Astrocyte of the cerebellum (primary cell): ENCODE measurements at places on chromosomes 11 and 22.
A peak's percentile ranks its signal among the peaks of the same experiment; 100 is the strongest.

GRCh38 chr11:95108159-95108611 lies 18.5 kb downstream of the ENDOD1 start:
- no peak for DNase-seq

DNA sequence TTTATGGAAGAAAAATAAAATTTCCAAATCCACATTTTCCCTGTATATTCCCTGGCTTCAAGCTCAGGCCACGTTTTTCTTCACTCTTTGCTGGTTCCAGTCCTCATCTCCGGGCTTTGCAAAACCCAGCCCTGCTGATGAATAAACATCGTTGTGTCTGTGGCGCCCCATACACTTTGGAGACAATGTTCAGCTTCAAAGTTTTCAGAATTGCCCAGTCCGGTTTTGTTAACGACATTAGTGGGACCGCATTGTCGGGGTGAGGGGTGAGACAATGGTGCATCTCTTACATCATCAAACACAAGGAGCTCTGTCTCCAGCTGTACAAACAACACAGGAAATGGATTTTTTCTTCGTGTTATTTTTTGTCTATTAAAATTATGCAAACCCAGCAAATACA lies 53.4 kb upstream of the HTATIP2 start:
- no peak for DNase-seq

GRCh38 chr22:21069375-21069774 lies 23.6 kb downstream of the LRRC74B start:
- DNase-seq, result no peak

DNA sequence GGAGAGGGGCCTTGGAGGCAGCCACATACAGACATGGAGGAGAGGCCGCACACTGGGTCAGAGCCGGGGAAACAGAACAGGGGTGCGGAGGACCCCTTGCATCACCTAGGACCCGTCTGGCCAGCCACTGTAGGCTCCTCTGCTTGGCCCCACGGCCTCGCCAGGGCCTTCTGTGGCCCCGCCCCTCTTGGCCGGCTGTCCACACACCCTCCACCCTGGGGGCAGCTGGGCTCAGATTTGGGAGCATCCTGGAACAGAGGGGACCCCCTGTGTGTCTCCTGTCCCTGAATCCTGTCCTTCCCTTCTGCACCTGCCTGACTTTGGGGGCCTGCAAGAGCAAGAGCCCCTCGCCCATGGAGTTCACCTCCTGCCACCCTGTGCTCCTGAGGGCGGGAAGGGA lies 7.9 kb upstream of the TH start:
- DNase-seq, result no peak

- DNase-seq, result no peak
Measured at GRCh38 chr22:31647066-31647465, 14.9 kb downstream of the PISD start.

DNA sequence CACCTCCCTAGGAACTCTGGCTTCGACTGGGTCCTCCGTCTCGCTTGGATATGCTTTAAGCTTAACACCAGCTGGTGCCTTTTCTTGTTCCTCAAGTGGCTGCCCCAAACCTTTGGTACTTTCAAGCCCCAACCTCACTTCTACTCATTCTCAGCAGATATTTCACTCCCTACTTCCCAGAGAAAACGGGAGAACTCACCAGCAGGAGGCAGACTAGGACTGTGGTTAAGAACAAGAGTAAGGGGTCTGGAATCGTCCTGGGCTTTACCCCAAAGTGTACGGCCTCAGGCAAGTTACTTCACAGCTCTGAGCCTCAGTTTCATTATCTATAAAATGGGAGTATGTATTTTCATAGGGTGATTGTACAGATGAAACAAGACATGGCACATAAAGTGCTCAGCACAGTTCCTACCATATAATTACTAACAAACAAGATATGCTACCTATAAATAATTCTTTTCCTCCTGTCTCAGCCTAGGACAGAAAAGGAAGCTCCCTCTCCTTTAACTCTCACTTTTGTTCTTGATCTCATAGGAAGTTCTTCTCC lies 37.8 kb downstream of the PAMR1 start:
- peak; percentile 57 for DNase-seq

- DNase-seq, result no peak
Measured at GRCh38 chr11:117750916-117751662, 45.9 kb downstream of the DSCAML1 start.

- DNase-seq, result no peak
Measured at GRCh38 chr11:1008001-1008802, 28.3 kb downstream of the MUC6 start.

DNA sequence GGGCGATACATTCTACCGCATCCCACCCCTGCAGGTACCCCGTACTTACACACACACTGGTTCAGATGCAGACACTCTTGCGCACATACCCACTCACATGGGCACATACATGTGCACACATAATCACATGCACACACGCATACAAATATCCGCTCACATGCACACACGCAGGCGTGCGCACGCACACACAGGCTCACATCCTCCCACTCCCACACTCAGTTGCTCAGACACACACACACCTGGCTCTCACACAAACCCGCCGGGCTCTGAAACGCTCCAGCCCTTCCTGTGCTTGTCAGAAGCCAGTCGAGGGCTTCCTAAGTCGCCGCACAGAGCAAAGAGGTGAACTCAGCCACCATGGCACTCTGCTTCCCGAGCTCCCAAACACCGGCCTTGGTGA lies 164.5 kb downstream of the CRYBB2 start:
- no peak for DNase-seq

DNA sequence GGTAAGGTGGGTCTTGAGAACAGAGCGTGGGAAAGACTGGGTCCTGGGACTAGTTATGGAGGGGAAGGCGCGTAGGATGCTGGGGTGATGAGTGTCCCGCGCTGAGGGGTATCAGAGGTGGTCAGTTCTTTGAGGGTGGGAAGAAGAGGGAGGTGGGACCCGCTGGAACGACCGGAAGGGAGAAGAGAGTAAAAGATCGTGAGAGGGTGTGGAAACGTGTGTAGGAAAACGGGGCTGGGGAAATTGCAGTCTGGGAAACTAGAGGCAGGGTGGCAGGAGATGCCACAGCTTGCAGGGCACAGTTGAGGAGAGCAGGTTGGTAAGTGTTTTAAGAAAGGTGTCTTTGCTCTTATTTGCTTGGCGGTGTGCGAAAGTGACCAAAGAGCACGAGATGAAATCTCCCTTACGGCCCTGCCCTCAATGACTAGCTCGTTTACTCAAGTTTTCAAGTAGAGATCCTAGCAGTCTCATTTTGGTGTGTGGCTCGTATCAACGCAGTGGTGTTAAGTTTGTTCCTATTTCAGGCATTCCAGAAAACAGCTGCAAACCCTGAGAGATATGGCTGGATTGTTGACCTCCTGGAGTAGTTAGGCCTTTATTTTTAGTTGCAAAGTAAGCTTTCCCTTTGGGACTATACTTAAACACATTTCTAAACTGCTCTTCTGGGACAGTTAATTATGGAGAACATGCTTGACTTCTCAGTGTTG lies 615 bp downstream of the STT3A start:
- no peak for DNase-seq

DNA sequence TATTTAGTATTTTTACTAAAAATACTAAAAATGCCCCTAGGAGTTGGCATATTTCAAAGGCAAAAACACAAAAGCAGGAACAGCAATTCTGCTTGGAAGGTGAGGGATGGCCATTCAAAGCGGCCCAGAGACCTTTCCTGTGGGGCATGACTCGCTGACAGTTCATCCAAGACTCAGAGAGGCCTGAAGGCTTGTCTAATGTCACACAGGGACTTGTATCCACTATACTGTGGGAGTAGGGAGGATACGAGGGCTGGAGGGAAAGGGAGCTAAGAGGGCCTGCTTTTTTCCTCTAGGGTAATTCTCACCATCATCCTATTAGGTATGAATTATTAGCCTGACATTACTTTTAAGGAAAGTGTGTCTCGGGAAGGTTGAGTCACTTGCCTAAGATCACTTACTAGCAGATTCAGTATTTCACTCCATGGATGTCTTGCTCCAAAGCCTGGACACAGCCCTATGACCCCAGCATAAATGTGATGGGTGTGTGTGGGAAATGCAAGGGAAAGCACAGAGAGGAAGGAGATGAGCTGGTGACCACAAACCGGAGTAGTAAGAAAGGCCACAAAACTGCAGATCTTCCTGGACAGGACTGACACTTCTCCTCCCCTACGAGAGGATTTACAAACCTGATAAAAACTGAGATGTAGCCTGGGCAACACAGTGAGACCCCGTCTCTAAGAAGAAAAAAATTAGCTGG lies 16.7 kb upstream of the UCP3 start:
- no peak for DNase-seq

DNA sequence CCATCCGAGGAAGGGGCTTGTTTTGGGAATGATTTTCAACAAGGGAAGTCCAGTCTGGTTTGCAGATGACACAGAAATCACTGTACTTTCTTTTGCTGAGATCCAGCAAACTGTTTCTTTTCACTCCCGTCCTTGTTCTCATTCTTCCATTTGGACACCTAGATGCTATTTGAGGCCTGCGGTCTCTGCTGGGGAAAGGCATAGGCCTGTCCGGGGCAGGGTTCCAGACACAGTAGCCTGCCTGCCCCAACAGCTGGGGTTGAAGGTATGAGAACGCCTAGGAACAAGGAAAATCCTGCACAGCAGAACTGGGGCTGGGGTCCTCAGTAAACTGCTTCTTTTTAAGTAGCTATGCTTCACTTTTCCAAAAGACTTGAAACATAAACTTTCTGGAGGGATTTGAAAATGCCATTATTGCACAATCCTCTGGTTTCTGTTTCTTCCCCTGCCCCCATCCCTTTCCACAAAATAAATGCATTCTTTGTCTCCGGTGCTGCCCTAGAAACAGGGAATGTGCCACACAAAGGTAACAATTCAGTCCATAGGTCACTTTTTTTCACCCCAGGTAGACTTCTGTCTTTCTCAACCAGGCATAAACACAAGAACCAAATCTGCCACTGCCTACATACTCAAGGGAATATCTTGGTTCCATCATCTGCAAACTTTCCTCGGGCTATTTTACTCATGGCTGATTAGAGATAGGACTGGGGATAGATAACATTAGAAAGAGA lies 174.8 kb upstream of the MTMR2 start:
- DNase-seq, result no peak

DNA sequence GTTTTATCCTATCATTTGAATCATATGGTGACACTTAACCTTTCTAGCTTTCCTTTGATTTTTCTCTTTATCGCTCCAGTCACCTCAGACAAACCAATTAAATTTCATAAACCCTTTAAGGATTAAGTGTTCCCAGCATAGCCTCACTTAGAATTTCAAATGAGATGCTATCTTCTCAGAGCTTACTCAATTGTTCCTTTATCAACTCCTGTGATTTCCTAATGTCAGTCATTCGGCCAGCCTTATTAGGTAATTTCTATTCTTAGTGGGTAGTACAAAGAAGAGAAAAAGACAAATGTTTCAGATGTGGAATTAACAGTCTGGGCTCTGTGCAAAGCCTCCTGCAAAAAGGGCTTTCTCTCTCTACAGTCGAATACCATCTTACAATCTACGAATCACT lies 77.1 kb upstream of the CCDC90B start:
- no peak for DNase-seq

DNA sequence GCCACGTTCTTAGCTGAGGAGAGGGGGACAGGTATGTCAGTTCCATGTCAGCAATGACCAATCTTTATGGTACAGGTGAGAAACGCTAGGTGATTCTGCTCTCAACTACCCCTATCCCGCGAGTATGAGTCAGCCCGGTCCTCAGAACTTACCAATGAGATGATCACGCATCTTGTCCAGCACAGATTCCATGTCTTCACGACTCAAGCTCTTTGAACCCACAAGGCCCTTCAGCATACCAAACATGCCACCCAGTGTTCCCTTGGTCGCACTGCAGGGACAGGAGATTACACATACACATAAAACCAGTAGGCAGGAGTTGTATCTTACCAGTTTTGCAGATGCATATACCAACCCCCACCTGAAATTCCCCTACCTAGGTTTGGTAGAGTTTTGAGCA lies 2.9 kb downstream of the SRPRA start:
- DNase-seq, result no peak

GRCh38 chr11:87031433-87032170 lies 6.1 kb upstream of the TMEM135 start:
- DNase-seq, result no peak

DNA sequence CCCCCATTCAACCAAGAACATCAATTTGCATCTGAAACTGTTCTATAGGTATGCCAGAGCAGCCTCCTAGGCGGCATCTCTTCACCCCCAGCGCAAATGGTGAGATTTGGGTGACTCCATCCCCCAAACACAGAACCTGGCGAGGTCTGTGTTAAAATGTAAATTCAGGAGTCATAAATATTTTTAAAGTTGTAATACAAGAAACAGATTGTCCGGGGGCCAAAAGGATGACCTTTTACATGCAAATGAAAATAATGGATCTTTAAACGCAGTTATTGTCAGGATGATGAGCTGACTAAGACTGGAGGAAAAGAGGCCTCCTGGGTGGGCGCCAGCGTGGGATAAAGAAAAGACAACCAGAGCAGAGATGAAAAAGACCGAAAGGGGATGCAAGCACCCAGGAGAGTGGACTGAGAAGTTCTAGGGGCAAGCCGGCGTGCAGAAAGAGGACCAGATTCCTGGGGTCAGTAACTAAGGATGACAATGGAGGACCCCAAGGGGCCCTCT lies 16.0 kb upstream of the ADA2 start:
- DNase-seq, result no peak

DNA sequence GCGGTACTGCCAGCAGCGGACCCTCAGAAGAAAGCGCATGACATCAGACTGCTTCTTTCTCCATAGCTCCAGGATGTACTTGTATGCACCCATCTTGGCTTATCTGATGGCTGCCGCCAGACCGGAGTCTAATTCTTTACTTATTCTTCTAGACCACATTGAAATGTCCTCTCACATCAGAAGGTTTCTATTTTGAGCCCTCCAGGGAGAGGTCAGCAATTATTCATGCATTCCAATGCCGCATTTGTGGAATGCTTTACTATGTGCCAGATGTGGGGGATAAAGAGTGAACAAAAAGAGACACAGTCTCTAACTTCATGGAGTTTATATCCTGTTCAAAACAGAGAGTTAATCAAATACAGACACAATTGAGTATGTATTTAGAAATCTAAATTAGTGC lies 230.1 kb downstream of the MIAT start:
- DNase-seq, result peak; percentile 90

GRCh38 chr11:2415601-2416380 lies 15.2 kb downstream of the TSSC4 start:
- no peak for DNase-seq

GRCh38 chr11:35127619-35128018 lies 11.4 kb upstream of the CD44 start:
- no peak for DNase-seq

DNA sequence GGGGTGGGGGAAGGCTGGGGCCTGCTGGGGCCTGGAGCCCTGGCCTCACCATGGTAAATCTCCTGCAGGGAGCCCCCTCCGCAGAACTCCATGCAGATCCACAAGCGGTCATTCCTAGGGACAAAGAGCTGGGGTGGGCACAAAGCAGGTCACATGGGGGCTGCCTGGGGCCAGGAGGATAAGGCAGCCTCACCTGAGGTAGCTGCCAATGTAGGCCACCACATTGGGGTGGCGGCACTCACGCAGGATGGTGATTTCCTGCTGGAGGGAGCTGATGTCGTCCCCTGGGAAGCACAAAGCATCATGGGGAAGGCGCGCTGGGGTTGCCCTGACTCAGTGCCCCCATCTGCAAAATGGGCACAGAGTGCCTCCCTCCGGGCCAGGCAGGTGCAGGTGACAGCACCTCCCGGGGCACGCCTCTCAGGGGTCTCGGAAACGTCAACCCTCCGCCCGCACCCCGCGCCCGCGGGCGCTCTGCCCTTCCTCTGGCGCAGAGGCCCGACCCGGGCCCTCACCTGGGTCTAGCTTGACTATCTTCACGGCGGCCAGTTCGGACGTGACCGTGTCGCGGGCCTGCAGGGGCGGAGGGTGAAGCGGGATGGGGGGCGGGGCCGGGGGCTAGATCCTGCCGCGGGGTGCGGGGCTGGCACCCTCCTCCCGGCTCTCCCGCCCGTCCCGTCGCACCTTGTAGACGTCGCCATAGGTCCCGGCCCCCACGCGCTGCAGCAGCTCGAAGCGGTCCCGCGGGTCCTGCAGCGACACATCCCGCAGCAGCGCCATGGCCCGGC lies 450 bp downstream of the MAP4K2 start:
- no peak for DNase-seq
